ENCODE measurements at places on chromosomes 11 and 22.

GRCh38 chr11:123838659-123839058 lies 32.5 kb upstream of the OR6M1 start:
- DNase-seq: no peak

- DNase-seq: no peak
Measured at GRCh38 chr11:75151346-75152047, 590 bp downstream of the SLCO2B1 start.

GRCh38 chr22:46006379-46007002 lies 29.5 kb upstream of the WNT7B start:
- DNase-seq: peak; percentile 94

DNA sequence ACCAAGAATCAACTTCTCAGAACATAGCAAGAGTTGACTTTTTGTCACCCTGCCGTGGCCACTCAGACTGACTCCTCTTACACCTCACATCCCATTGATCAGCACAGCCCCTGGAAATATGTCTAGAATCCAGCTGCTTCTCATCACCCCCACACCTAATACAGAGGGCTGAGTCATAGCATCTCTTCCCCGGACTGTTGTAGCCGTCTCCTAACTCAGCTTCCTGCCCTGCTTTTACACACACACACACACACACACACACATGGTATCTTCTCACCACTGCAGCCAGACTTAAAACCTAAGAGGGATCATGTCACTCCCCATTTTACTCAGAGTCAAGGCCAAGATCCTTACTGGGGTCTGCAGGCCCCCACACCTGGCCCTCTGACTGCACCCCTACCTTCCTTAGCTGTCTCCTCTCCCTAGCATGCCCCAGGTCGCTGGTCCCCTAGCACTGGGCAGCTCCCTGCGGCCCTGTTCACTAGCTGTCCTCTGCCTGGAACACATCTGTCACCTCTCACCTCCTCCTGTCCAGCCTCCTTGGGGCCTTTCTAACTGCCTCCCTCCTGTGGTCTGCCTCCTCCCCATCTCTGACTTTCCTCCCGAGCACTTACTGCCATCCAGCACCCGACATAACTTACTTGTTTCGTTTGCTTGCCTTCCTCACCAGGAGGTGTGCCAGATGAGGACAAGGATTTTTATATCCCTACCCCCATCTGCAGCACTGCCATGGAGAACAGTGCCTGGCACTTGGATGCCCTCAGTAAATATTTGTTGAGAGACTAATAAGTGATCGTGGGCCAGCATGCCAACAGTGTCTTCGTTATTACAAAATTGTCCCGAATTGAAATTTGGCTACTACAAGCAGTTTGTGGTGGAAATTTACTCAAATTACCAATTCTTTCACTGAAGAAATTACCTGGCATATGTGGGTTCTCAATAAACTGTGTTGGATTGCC lies 61.9 kb downstream of the BMAL1 start:
- DNase-seq: peak; percentile 92

GRCh38 chr11:76665921-76666351 lies 4.6 kb downstream of the LRRC32 start:
- no peak for DNase-seq

DNA sequence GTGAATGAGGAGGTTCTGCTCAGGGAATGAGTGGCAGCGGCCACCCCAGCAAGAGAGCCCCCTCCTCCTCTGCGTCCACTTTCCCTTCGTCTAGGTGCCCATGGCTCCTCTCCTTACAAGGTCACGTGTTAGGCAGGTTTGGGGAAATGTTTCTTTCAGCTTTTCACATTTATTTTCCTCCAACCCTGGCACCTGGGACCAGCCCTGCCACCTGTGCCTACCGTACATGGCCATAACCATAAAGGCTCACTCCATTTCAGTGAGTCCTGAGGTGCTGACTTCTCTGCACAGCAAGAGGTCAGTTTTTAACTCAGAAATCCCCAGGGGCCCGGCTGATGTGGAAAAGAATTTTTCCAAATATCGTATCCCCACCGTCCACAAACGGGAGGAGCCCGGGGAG lies 71.2 kb downstream of the FLI1 start:
- no peak for DNase-seq

DNA sequence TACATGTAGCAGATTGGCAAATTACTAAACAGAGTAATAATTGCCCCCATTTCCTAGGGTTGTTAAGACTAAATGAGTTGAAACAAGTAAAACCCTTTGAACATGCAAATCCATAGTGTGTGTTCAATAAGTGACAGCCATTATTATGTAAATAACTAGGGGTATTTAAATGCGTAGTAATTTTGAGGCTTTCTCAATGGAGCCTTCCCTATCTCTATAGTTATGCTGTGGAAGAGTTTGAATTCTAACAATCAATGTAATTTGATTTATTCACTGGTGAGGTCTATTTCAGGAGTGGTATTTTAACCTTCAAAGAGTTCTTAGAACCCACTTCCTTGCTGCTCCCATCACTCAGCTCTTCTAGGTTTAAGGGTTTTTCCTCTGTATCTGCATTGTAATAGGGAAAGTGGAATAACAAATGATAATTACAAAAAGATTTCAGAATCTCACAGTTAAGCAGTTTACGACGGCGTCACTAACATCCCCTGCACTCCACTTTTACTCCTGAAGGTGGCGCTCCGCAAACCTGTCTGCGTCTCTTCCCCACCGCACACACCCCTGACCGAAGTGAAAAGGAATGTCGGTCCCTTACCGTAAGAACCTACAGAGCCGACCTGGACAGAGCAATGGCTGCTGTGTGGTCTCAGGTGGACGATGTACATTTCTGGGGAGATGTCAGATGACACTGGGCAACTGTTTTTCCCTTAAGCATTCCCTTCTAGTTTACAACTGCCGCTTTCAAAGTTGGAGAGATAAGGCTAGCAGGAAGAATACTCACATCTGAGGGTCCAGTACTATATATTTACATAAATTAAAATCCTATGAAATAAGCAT lies 80.8 kb downstream of the ZC3H12C start:
- DNase-seq: peak; percentile 72

- DNase-seq: no peak
Measured at GRCh38 chr11:117457031-117457785, 129.6 kb downstream of the CEP164 start.

DNA sequence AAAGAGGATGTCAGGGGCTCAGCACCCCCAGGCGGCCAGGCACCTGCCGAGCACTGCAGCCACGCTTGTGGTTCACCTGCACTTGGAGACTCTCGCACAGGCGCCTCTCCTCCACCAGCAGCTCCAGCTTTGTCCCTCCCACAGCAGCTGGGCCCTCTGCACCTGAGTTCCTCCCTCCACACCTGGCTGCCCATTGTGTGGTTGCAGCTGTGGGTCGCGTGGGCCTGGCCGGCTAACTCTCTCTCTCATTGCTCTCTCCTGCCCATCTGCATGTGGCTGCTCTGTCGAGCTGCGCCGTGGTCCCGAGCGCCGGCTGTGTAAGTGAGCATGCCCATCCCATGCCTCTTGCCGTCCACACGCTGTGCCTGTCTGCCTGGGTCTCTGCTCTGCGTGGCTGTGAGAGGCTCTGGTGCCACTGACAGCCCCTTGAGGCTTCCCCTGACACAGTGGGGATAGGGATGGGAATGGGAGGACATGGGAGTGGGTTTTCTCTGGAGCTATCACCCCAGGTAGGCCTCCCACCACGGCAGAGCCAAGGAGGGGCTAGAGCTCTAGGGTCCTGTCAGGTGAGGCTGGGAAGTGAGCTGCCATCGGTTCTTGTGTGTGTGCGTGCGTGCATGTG lies 8.5 kb upstream of the ACR start:
- no peak for DNase-seq

DNA sequence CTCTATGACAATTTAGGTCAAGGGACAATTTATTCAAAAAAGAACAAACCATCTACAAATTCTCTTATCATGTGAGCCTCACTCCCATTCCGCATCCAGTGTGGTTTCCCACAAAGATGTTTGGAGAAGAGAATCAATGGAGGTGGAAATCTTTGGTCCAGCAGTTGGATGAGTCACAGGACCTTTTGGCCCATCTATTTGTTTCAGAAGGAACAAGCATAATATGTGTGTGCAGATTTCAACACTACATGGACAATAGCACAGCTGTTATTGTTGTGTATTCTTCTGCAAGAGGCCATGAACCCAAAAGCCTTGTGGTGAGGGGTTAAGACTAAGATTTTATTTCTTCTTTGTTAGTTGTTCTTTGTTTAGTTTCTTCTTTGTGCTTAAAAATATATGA lies 61.6 kb downstream of the OR10A6 start:
- no peak for DNase-seq

GRCh38 chr11:66100272-66101065 lies 30.4 kb downstream of the PACS1 start:
- no peak for DNase-seq

DNA sequence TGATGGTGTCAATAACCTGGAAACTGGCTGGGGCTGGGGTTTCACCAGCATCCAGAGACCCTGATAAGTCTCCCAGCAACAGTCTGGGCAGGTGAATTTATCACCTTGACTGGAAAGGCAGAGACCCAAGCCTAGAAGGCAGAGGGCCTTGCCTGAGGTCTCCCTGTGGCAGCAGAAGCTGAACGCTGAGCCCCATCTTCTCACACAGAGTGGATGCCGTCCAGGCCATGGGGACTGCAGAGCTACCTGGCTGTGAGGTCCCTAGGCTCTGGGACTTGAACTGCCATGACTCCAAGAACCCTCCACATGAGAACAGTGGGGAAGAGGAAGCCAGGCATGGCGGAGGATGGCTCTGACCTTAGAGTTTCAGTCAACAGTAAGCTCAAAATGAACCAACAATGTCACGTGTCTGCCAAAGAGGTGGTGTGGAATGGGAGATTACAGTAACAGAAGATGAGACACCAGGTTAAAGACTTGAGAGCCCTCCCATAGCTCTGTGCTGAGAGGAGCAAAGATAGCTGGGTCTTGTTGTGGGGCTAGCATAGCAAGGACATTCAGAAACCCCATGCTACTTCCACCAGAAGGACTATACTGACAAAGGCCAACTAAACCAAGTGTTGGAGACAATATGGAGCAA lies 79.1 kb upstream of the LINC01488 start:
- DNase-seq: no peak

- DNase-seq: peak; percentile 16
Measured at GRCh38 chr22:44889255-44889878, 120.4 kb downstream of the PHF21B start.

DNA sequence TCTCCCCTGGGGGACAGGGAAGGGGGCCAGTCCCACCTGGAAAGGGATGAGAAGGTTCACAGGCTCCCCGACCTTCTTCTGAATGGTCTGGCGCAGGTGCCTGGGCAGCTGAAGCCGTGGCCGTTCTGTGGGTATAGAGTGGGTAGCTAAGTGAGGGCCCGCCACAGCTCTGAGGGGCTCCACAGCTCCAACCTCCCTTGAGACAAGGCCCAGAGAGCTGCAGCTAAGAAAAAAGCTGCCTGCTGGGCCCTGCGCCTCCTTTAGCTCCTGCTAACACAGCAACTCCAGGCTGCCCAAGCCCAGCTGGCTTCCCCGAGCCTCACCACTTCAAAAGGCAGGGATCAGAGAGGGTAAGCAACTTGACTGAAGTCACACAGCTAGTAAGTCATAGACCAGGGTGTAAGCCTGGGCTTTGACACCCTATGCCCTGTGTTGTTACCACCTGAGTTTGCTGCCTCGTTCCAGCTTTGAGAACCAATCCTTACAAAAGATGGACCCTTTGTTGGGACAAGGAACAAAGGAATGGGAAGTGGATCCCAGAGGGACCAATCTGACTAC lies 18.5 kb downstream of the MYBPC3 start:
- DNase-seq: no peak

Measured in GM03348 (cell line).